ENCODE measurements at places on chromosomes 11 and 22.
A peak's percentile ranks its signal among the peaks of the same experiment; 100 is the strongest.

GRCh38 chr22:35589071-35589755 is 27.9 kb downstream of the MB start:
- peak; percentile 38 for DNase-seq

GRCh38 chr22:46013460-46014416 is 36.8 kb upstream of the WNT7B start:
- peak; percentile 86 for DNase-seq

- DNase-seq, result no peak
Measured at GRCh38 chr11:130498181-130498580, 49.7 kb downstream of the ADAMTS15 start.

DNA sequence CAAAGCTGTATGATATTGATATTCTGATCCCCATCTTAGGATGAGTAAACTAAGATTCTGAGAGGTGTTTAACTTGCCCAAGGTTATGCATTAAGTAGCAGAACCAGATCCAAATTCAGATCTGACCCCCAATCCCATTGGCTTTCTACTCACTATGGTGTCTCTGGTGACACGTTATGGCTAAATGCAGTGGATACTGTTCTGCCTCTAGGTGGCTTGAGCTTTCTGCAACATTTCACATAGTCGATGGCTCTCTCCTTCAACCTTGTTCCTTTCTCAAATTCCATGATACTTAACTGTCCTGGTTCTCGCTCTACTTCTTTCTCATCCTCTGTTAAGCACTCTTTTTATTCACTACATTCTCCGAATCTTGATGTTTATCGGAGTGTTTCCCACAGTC is 9.4 kb downstream of the C11orf97 start:
- DNase-seq, result no peak

DNA sequence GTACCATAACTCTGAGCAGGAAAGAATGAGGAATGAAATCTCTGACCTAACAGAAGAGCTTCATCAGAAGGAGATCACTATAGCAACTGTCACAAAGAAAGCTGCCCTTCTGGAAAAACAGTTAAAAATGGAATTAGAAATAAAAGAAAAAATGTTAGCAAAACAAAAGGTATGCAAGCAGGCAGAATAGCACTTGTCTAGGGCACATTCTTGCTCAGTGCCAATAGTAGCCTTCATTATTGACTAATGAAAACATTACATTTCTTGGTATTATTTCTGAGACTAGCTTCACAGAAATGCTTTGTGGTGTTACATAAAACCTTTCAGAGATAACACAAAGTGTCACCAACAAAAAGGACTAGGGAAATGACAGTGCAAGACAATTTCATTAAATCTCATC is 63.9 kb downstream of the DEUP1 start:
- no peak for DNase-seq

- no peak for DNase-seq
Measured at GRCh38 chr22:21623648-21623970, 6.2 kb downstream of the YDJC start.

DNA sequence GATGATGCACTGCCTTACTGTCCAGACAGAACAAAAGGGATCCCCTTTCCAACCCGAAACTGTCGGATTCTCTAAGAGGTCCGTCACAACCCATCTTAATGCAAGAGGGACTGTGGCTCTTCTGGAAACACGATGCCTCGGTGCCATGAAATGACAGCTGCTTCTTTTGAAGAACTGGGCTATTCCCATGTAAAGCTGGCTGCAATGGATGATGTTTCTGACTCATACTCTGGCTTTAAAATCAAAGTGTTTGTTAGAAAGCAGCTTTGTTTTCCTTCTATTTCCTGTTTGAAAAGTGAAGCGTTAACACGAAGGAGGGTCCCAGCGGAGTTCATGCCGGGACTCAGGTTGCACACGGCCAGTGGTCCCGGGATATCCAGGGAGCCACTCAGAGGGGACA is 3.1 kb downstream of the TP53AIP1 start:
- no peak for DNase-seq

- DNase-seq, result no peak
Measured at GRCh38 chr11:47918370-47918690, 62.0 kb upstream of the PTPRJ start.

DNA sequence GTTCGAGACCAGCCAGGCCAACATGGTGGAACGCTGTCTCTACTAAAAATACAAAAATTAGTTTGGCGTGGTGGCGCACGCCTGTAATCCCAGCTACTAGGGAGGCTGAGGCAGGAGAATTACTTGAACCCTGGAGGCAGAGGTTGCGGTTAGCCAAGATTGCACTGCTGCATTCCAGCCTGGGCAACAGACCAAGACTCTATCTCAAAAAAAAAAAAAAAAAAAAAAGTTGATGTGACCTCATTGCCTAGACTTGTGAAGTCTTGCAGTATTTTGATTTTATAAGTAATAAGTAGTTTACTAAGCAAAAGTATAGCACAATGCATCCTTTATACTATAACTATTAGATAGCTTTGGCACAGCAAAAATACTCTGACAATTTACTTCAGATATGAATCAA is 9.9 kb upstream of the CUL5 start:
- no peak for DNase-seq

DNA sequence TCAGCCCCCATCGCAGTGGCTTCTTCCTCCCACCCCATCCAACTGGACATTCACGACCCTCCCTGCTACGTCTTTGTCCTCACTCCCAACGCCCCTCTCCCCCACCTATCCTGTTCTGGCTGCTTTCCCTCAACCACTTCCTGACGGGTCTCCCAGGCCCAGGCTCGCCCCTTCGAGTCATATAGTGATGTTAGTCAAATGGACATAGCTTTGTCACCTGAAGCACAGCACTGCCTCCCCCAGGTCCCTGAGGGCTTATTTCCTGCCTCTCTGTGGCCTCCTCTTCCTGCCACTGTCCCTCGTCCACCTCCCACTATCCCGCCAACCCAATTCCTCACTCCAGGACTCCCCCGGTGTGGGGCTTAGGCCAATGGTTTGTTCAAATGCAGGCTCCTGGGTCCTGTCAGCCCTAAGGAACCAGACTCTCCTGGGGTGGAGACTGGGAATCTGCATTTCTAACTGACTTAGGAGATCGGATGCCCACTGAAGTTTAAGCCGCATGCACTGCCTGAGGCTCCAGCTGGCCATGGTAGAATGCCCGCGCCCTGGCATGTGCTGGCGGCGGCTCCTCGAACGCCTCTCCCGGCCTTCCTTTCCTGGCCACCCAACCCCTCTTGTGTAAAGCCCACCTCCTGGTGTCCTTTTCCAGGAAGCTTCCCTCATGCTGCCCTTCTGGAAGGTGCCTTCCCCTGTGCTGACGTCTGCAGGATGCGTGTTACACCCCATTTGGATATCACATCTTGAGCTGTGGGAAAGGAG is 18.3 kb downstream of the SUN2 start:
- DNase-seq, result no peak

DNA sequence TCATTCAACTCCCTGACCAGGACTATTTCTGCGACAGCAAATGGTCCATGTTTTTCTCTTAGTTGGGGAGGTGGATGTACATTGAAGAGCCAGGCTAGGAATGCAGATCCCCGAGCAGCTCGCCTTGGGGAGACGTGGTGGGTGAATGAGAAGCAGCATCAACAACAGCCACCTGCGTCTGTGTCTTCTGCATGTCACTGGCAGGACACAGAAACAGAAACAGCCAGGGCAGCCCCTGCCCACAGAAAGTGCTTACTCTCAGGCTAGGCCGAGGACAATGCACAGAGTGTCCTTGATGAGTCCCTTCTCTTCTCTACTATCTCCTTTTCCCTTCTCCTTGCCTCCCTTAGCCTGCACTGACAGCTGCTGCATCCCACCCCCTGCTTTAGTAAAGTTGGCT is 541.9 kb upstream of the CADM1 start:
- no peak for DNase-seq

DNA sequence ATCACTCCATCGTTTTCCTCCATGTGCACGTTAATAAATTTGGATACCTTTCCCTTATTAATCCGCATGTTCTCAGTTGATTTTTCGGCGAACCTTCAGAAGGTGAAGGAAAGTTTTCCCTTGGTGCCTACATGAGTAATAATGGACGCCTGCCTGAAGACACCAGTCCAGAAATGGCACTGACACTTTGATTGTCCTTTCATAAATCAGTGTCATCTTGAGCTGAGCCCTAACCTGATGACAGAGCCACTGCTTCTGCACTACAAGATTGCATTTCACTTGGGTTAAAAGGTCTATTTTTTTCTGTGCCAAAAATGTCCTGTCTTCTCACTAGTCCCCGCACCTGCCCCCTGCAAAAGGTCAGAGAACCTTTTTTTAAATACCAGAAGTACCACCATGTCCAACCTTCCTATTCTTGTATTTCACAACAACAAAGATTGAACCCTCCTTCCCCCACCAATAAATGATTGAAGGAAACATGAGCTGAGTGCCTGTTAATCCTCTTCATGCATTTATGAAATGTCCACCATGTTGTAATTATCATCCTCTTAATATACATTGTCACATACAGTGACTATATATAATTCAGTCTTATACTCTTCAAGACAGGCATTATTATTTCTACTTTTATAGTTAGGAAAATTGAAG is 219.9 kb upstream of the UBASH3B start:
- DNase-seq, result no peak

DNA sequence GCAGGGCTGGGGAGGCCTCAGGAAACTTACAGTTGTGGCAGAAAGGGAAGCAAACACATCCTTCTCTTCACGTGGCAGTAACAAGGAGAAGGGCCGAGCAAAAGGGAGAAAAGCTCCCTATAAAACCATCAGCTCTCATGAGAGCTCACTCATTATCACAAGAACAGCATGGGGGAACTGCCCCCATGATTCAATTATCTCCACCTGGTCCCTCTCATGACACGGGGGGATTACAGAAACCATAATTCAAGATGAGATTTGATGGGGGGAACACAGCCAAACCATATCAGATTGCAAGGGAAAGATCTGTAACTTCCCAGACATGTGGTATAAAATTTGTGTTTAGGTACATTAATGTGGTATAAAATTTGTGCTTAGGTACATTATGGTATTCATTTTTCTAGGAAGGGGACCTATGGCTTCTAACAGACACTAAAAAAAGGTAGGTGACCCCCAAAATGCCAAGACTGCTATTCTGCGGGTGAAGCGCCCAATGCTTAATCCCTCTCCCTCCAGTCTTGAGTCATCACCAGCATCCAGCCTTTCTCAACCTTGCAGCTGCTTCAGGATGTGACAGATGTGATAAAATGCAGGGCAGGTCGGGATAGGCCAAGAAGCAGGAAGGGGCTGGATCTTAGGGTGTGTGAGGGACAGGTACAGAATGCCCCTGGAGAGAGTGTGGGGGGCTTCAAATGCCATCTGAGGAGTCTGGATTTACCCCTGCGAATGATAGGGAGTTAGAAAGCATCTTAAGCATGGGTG is 57.7 kb upstream of the AMPD3 start:
- DNase-seq, result no peak

DNA sequence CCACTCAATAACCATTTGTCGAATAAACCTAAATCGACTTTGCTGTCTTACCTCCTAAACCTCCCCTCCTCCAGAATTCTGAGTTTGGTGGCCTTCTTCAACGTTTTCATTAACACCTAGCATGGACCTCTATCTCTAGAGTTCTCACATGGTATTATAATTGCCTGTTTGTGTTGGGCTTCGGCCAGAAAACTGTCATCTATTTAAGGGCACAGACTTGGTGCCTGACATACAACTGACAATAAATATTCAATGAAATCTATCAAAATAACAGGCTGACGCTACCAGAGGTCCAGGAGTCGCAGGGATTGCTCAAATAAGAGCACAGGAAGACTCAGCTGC is 687 bp downstream of the ALKBH8 start:
- no peak for DNase-seq

DNA sequence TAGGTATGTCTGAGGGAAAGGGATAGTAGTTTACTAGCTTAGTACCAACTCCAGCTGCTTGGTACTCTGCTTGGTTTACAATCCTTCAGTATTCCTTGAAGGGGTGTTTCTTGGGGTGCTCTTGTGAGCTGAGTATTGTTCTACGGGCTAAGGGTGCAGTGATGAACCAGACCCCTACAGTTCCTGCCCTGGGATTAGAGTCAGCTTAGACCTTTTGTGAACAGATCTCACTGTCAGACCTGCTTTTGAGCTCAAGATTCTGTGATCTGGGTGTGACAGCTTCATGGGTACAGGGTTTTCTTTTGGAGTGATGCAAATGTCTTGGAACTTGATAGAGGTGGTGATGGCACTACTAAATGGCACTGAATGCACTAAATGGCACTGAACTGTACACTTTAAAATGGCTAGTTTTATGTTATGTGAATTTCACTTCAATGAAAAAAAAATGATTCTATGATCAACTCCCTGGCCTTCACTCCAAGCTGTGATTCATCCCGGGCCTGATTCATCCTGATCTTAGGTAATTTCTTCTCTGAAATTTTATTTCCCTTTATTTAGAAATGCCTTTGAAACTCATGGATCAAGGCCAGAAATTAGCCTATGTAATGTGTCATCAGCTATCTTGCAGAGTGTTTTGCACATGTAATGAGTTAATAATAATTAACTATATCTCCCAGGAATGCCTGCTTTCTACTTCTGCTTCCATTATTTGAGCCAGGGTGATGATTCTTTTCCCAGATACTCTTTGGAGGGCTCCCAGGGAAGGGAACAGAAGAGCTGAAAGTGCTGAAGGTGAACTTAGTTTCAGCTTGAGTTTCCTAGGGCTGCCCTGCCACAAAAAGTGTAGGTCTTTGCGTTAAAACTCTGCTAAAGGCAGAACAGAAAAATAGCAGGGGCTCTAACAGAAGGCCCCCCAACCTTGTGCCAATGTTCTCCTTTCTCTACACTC is 87.9 kb downstream of the NCAM1 start:
- no peak for DNase-seq

DNA sequence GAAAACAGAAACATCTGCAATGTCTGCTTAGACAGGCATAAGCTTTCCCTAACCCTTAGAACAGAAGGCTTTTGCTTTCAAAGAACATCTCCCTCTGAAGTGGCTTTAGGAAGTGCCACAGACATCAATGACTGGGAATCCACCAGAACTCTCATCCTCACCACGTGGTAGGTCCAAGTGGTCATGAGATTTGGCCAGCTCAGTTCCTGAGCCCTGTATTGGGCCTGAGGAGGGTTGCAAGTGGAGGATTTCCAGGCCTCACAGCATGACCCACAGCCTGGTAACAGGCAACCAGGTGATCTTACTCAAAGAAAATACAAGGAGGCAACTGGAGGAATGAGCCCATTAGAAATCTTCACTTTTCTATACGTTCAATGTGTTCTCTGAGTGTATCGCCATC is 1.6 kb downstream of the CASP1 start:
- no peak for DNase-seq

DNA sequence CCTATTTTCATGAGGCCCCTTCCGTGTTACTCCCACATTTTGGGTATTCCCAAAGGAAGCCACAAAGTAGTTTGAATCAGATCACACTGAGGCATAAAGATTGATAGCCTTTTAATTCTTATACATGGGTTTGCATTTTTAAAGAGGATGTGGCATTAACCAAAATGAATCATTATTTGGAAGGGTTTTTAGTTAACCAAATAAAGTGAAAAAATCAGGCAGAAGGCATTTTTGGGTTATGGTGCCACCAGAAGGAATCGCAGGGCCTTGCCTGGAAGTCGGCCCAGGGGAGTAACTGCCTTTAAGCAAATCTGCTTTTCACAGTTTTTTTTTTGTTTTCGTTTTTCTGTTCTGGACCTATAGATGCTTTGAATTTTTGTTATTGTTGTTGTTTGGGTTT is 55.4 kb downstream of the HSD17B12 start:
- no peak for DNase-seq

GRCh38 chr11:66782726-66783125 is 53.7 kb upstream of the SPTBN2 start:
- no peak for DNase-seq
